ENCODE measurements at places on chromosomes 16 and 17. TPM values are rescaled to one million over a fixed set of nuclear protein-coding genes. Genes with fewer than 3 reads are reported as not detected.

Gene SECTM1
- total RNA-seq: 13.0 TPM

Gene SLFN13
- 1.0 TPM for total RNA-seq

Gene CCL5
- total RNA-seq: not detected

Gene HNF1B
- total RNA-seq: not detected

Gene G6PC1
- not detected for total RNA-seq

Gene THRA
- 6.2 TPM for total RNA-seq

Gene RND2
- total RNA-seq: not detected

Gene C1QL1
- total RNA-seq: 0.84 TPM

Gene UBE2O
- 21.0 TPM for total RNA-seq

Gene PDPR
- 6.2 TPM for total RNA-seq

Gene PRR29
- not detected for total RNA-seq

All from NCI-H460 (cell line).